Tongue (tissue), 3 donors: ENCODE measurements at places on chromosomes 7 and 10. TPM values are rescaled to one million over a fixed set of nuclear protein-coding genes. Genes with fewer than 3 reads are reported as not detected.

The SYPL1 gene
- 99.0 TPM for total RNA-seq

The OR2A42 gene
- not detected for total RNA-seq

The PPP1R9A gene
- 156 TPM for total RNA-seq

The LIPN gene
- not detected for total RNA-seq

The UCMA gene
- total RNA-seq = not detected

The SIRT1 gene
- 28.2 TPM for total RNA-seq

The LGI1 gene
- total RNA-seq = 8.5 TPM

The CREB5 gene
- total RNA-seq = 30.5 TPM

The TBXAS1 gene
- total RNA-seq = 7.6 TPM

The NUTM2B gene
- total RNA-seq = 0.10 TPM

The KLF14 gene
- total RNA-seq = 1.1 TPM

The ASL gene
- 9.8 TPM for total RNA-seq

The FAM200A gene
- 7.3 TPM for total RNA-seq

The GHRHR gene
- total RNA-seq = not detected

The OGDH gene
- total RNA-seq = 198 TPM

The ADRA2A gene
- 4.3 TPM for total RNA-seq

The CALML5 gene
- total RNA-seq = 0.41 TPM

The GSAP gene
- total RNA-seq = 4.4 TPM

The ADO gene
- total RNA-seq = 22.8 TPM

The TMEM243 gene
- total RNA-seq = 29.2 TPM

The HOXA9 gene
- not detected for total RNA-seq

The HTR7 gene
- 0.41 TPM for total RNA-seq

The SKIDA1 gene
- 3.0 TPM for total RNA-seq

The VSIR gene
- 19.5 TPM for total RNA-seq

The TAS2R4 gene
- 2.4 TPM for total RNA-seq

The DOCK4 gene
- 34.9 TPM for total RNA-seq
